ENCODE measurements at places on chromosomes 6 and 20.

- DNase-seq = no peak
These were observed 530.2 kb upstream of the MAN1A1 start for GRCh38 chr6:119879731-119880130.

- DNase-seq = no peak
These were observed 105.4 kb upstream of the PLEKHG1 start for GRCh38 chr6:150494241-150494640.

DNA sequence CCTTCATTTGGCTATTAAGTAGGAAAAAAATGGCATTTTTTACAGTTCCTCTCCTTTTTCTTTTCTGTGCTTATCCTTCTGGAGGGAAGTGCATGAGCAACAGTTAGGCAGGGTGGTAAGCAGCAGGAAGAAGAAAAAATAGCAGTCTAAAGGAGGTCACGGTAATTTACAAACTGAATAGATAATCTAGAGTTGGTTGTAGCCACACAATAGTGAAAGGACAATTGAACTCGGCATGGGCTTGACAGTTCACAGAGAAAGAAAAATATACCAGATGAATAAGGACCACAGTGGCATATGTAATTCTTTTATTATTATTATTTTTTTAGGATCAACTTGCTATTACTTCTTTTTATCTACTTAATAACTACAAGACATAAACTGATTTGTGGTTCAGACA, 358.6 kb downstream of the BTBD9 start:
- DNase-seq = no peak

- no peak for DNase-seq
These were observed 24.9 kb downstream of the BLTP3A start for GRCh38 chr6:34816635-34817301.

- DNase-seq = no peak
These were observed 183.1 kb upstream of the MARCKS start for GRCh38 chr6:113674075-113674474.

DNA sequence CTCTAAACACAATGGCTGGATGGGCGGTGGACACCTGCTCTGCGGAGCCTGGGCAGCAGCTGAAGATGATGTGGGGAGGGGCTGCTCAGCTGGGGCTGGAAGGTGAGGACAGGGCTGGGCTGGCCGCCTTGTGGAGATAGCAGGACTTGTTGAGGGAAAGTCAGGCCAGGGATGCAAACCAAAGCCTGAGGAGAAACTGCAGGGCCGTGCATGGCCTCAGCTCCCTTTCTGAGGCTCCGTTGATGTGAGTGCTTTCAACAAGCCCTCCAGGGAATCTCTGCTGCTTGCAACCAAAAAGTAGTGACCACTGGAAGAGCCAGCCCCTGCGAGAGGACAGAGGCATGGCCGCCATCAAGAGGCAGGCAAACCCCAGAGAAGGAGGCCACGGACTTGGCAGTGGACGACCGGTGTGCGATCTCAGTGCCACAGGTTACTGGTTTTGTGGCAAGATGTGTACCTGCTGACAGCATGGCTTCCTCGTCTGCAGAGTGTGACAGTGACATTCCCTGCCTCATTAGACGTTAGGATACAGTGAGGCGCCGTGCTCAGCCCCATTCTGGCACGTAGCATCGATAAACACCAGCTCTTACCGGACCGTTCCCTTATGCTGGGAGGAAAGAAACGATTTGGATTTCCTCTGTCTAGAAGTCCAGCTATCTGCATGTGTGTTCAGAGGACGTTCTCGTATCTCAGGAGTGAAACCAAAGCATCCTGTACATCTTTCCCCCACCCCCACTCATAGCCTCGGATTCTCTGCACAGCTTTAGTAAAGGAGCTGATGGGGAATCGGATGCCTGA, 37.9 kb downstream of the ERMARD start:
- DNase-seq = no peak

GRCh38 chr6:88236612-88237360, 70.6 kb upstream of the CNR1 start:
- DNase-seq = no peak

- DNase-seq = no peak
These were observed 26.4 kb downstream of the ABHD12 start for GRCh38 chr20:25364180-25364788.

GRCh38 chr6:113654396-113654795, 202.7 kb upstream of the MARCKS start:
- DNase-seq = no peak

- no peak for DNase-seq
These were observed at the start of gene CAP2 for GRCh38 chr6:17392978-17393891. Gene CAP2, plus strand, starts transcription at chr6:17393595. Its CDS starts 27,961 bp downstream, at chr6:17421556.

DNA sequence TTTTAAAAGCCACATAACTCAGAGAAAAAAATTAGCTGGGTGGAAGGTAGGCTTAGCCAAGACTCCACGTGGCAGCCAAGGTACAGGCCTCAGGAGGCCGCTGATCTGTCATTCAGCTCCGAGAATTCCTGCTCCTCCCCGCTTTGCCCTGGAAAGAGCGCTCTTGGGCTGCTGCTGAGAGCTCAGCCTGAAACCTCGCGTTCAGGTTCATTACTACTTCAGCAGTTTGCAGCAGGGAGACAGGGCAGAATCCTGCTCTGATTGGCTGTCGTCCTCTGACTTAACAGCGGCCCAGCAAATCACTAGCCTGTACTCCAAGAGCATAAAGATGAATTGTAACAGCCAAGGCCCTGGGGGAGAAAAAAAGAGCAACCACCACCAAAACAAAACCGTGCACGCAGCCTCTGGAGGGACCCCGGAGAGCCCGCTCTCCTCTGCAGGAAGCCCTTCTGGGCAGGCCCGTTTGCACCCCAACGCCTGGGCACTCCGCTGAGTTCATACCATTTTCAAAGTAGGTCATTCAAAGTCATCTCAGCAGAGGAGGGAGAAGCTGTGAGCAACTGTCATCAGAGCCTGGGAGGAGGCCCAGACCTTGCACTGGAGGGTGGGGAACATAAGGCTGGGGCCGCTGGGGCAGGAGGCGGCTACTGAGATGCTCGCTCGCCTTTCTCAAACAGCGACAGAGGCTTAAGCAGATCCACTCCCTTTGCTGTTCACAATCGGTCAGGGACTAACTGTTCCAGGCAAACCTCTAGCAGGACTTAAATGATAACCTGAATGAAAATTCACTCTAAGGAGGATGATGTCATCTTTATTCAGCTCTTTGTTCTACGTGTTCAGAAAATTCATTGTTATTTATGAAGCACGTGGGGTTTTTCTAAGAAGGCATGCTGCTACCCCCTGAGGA, 42.3 kb upstream of the ATXN1 start:
- DNase-seq = no peak

GRCh38 chr20:15986690-15987089, 586.6 kb downstream of the KIF16B start:
- DNase-seq = no peak

- no peak for DNase-seq
These were observed 3.3 kb downstream of the HNF4A start for GRCh38 chr20:44358776-44359175.

- no peak for DNase-seq
These were observed 116.8 kb downstream of the CHD6 start for GRCh38 chr20:41501376-41501775.

GRCh38 chr6:106579281-106579680, 50.0 kb downstream of the RTN4IP1 start:
- no peak for DNase-seq

DNA sequence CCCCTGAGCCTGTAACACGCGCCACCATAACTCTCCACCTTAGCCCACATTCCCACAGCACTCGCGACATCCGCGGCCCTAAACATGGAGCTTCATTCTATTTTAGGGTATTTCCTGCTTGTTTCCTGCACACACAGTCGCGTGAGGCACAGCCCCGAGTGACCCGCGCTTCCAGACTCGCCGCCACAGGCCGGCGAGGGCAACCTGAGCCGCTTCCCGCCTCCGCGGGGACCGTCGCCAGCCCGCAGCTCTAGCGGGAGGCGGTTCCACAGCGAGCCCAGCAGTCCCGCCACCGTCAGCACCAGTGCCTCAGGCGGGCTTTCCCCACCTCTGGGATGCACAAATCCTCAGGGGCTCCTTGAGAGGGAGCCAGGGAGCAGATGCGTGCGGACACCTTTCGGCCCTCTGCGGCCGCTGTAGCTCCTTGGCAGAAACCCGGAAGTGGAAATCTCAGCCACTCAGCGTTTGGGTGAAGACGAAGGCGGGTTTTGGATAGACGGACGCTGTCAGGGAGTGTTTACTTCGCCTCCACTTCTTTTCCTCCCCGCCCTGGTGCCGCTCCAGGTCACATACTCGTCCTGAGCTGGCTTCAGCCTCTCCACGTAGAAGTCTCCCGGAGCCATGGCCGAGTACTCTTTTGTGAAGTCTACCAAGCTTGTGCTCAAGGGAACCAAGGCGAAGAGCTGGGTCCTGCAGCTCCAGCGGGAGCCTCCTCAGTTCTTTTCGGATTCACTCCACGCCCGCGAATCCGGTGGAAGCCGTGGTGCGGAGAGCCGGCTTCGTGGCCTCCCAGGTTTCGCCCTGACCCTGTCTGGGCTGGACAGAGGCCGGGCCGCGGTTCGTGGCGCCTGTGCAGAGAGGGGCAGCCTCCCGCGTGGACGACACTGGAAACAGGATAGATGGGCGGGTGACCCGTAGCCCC, 2177.4 kb upstream of the DEFB115 start:
- no peak for DNase-seq

- DNase-seq = no peak
These were observed 469 bp upstream of the XRN2 start for GRCh38 chr20:21302664-21303060.

DNA sequence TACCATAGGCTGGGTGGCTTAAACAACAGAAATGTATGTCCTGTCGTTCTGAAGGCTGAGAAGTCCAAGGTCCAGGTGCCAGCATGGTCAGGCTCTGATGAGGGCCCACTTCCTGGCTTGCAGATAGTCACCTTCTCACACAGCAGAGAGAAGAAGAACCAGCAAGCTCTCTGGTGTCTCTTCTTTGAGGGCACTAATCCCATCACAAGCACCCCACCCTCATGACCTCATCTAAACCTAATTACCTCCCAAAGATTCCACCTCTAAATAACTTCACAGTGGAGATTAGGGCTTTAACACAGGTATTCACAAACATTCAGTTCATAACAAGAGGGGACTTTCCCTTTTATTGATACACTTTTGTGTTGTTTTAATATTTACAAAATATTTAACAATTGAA, 61.1 kb downstream of the RIN2 start:
- no peak for DNase-seq

DNA sequence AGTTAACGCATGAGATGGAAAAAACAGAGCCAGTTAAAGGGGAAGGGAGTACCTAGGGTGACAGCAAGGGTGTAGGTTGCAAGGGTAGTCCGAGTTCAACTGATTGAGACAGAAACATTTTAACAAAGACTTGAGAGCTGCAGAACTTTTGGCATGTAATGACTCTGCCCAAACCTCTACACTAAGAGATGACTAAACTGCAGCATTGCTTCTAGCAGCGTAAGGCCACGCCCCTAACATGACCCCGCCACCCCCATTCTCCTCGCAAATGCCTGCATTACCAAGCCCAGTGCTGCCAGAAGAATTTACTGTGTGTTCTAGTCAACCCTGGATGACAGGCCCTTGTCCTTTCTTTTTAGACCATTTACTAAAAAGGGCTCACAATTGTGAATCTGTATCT, 6.3 kb upstream of the HINT3 start:
- no peak for DNase-seq

GRCh38 chr20:59386809-59387208, 86.4 kb downstream of the EDN3 start:
- DNase-seq = no peak

DNA sequence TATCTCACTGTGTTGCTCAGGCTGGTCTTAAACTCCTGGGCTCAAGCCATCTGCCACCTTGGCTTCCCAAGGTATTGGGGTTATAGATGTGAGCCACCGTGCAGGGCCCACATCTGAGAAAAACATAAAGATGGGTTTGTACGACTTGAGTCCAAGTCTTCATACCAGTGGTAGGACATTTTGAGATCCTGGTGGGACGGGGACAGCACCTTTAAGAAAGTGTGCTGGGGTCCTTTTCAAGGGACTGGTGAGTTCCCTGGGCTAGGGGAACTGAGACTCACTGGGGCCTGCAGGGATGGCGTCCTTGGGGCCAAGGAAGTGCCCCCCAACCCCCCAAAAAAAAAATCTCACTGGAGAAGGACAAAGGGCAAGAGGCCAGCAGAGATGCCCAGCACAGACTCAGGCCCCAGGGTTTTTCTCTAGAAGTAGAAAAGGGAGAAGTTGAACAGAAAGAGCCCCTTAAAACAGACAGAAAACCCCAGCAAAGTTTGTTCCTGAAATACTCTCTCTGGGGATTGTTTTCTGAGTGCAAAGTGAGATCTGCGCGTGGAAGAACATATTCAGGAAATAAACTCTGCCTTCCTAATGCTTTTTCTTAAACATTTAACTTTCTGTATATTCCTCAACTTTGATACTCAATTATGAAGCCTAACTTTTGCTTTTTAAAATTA, 10.7 kb downstream of the OSBPL2 start:
- no peak for DNase-seq

DNA sequence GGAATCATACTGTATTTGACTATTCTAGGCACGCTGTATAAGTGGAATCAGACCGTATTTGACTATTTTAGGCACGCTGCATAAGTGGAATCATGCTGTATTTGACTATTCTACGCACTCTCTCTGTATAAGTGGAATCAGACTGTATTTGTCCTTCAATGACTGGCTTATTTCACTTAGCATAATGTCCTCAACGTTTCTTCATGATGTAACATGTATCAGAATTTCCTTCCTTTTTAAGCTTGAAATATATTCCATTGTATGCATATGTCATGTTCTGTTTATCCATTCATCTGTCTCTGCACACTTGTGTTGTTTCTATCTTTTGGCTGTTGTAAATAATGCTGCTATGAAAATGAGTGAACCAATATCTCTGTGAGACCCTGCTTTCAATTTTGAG, 5.7 kb downstream of the CCDC170 start:
- no peak for DNase-seq

- no peak for DNase-seq
These were observed 124.4 kb downstream of the TCP11 start for GRCh38 chr6:35016502-35017321.

DNA sequence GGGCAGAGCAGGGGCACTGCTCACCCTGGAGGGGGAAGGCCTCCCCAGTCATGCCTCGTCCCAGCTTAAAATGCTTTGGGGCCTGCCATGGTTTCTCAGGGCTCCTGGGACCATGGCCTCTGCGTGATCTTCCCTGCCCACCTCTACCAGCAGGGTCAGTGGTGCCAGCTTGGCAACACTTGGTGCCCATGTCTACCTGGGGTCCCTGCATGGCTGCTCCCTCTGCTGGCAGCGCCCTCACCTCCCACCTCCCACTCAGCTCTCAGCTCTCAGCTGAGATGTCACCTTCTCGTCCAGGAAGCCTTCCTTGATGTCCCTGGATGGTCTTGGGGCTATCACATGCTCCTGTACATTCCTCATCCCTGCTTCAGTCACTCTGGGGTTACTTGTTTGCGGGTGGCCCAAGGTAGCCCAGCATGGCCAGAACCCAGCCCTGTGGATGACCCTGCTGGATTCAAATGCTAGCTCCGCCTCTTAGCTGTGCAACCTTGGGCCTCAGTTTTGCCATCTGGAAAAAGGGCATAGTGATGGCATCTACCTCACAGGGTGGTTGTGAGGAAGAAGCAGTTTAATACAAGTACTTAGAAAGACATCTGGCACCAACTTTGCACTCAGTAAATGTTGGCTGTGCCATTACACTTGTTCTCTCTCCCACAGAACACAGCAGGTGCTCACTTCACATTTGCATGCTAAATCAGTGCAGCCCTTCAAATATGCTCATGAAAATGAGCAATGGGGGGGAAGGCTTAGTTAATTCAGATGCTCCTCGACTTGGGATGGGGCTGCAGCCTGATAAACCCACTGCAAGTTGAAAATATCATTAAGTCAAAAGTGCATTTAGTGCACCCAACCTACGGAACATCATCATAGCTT, 53.5 kb upstream of the PTPN1 start:
- DNase-seq = no peak

- no peak for DNase-seq
These were observed 344.1 kb downstream of the CDC5L start for GRCh38 chr6:44731485-44732095.
